ENCODE measurements at places on chromosomes 2 and 18.

DNA sequence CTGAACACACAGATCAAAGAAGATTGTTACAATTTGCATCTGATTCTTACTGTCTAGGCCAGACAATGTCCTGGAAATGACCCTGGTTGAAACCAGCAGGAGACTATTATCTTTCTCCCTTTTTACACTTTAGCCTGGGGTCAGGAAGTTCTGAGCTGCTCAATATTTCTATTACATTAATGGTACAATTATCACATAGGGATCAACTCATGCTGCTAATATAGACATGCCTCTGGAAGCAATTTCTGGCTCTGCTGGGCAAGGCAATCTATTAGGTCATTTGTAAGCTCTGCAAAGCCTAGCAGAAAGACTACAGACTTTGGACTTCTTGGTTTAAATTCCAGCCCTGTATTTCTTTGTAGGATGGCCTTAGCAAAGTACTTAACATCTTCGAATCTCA lies 205.3 kb downstream of the LRP1B start:
- DNase-seq, result no peak

DNA sequence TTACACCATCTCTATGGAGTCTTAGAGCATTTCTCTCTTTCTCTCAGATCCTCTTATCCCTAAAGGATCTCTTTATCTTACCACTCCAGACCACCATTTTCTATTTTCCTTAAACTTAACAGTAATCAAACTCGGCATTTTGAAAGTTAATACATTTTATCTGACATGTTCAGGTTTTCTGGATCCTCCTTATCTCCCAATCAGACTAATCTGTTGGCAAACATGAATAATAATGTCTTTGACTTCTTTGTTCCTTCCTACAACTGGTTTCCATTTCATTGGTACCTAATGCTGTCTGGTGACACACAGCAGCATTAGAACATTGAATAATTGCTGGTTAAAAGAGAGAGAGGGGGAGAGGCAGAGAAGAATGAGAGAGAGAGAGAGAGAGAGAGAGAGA lies 932.1 kb upstream of the FSHR start:
- no peak for DNase-seq

DNA sequence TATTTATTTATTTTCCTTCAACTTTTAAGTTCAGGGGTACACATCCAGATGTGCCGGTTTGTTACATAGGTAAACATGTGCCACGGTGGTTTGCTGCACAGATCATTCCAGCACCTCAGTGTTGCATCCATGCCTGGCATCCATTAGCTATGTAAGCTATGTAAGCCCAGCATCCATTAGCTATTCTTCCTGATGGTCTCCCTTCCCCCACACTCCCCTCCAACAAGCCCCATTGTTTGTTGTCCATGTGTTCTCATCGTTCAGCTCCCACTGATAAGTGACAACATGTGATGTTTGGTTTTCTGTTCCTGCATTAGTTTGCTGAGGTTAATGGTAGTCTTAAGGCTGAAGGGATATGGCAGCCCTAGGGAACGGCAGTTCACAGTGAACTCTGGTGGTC lies 203.4 kb downstream of the CTNNA2 start:
- no peak for DNase-seq

GRCh38 chr2:221285148-221285547 lies 287.0 kb downstream of the EPHA4 start:
- DNase-seq, result no peak

DNA sequence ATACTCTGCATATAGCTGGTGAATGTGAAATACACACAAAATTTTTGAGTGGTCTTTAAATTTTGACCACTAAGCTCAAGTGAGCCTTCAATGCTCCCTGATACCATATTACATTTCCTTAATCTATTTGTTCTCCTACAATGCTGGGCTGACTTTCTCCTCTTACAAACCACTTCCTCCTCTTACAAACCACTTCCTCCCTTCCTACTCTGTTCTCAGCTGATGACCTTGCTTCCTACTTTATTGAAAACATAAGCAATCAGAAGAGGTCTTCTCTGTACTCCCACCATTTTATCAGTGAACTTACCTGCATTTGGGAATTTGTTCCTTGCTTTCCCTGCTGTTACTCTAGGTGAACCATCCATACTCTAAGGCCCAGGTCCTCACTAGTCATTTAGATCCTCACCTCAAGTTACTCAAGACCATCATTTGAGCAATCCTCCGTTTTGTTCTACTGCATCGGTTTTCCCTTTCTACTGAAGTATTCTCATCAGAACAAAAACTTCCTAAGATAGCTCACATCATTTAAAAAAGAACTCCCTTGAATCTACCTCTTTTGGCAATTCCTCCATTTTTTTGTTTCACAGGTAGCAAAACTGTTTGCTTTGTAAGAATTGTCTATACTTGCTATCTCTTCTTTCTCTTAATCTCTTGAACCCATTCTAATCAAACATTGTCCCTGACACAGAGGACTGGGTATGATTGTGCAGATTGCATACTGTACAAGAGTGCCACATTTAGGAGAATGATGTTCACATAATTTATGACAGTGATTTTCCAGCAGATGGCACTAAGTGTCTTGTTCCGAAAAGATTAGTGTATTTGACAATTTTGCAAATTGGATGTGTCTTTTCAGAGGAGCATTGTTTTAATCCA lies 96.5 kb downstream of the EPB41L5 start:
- DNase-seq, result peak; percentile 83

GRCh38 chr2:16215902-16216557 lies 275.7 kb downstream of the MYCN start:
- no peak for DNase-seq

DNA sequence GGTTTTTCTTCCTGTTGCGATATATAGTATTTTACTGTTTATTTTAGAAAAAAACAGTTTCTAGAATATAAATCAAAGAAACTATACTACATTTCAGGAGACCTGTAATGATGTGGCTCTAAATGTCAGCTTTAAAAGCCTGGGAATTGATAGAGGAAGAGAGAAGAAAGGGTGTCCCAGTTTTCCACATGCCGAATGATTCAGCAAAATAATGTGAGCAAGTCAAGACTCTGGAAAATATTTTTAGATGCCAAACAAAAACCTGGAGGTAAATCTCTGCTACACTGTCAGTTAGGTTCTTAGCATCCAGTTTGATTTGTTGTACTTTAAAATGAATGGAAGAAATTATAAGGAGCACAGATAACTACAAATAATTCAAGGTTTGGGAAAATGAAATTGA lies 67.1 kb upstream of the DSG1 start:
- DNase-seq, result no peak

DNA sequence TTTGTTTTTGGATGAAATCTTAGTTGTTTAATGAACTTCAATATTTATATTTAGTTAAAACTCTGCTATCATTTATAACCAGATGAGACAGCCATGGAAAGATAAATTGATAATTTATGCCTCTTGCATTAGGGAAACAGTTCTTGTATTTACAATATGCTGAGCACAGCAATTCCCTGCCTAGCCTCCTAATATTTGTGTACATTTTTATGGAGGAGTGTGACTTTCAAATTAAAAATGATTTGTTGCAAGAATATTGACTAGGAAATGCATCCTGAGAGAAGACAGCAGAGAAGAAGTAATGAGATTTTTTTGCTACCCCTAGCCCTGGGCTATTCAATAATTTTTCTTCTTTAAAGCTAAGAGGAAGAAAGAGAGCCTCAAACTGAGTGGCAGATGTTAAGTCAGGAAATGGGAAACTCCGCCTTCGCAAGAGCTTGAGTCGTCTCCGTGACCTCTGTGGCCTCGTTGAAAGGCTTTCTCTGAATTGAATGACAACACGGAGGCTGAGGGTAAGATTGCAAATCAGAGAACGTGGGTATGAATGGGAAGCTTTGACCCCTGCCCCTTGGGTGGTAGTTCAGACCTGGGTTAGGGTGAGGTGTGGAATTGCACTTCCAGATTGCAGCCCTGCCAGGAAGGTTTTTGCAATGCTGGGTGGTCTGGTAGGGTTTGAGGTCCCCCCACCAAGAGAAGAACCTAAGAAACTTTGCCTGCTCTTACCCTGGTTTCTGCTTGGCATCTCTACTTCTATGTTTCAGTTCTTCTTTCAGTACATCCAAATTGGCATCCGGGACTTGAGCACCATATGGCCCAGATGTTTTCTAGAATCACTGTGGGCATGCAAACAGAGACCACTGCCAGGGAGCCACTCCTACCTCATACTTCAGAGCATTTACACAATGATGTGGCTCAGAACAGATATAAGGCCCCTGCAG lies 210.3 kb upstream of the RBMS1 start:
- no peak for DNase-seq

GRCh38 chr2:61557381-61557780 lies 19.2 kb upstream of the XPO1 start:
- no peak for DNase-seq

GRCh38 chr2:118846953-118847761 lies at the start of gene EN1:
EN1 (minus strand) TSS chr2:118847648; CDS start chr2:118847167, 481 bp downstream.
- no peak for DNase-seq

DNA sequence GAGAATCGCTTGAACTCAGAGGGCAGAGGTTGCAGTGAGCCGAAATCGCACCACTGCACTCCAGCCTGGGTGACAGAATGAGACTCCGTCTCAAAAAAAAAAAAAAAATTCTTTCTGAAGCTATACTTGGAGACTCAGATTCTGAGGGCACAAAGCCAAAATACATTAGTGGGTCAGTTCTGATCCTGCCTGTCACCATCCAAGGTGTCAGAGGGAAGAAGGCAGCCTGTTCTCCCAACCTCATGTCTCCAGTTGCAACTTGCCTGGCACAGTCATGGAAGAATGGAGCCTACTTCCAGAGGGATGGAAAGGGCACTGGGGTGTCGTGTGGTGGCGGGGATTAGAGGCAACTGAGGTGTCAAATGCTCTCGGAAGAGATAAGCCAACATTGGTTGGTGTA lies 104.8 kb upstream of the GATA6 start:
- no peak for DNase-seq

DNA sequence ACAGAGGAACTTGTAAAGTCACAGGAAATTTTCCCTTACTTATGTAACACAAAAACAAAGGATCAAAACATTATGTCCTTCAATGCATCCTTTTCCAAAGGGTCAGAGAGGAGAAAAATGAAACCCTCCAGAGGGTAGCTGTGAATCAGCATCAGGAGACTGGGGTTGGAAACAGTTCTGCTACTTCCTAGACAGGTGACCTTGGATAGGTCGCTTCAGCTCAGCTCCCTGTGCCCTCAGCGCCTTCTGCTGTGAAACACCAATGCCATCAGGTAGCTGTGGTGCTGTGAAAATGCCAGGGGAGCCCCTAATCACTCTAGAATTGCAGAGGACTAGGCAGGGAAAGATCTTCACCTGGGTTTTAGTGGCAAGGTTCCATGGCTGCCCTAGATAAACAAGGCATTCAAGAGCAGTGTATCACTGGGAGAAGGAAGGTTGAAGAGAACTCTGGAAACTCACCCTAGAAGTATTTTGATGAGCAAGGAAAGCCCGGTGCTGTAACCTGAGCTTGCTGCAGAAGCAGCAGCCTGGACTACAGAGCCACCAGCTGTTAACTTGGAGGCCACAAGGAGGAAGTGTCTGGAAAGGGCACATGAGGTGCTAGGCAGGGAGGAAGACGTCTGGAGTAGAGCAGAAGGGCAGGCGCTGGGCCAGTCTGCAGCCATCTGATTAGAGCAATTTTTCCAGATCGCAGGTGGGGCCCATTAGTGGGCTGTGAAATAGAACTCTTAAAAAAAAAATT lies 100.7 kb upstream of the MCFD2 start:
- no peak for DNase-seq
